ENCODE measurements at places on chromosomes 4 and X.
A peak's percentile ranks its signal among the peaks of the same experiment; 100 is the strongest.

DNA sequence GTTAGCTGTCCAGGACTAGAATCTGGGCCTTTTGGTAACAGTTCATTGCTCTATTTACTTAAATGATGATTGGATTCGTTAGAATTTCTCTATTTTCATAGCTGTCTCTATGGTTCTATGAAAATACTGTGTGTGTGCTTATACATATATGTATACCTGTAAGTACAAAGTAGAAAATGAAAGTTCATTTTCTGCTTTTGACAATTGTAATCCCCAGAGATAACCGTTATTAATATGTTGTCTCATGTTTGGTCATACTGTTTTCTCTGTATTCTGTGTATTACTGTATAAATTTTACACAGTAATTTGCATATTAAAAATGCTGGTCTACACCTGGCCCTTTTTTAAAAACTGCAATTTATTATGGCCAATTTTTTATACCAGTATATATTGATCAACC, 55.4 kb downstream of the CLCN3 start:
- no peaks in the 10 kb centered on the region for H3K4me1 ChIP-seq
- no peak overlapping the region for H3K27ac ChIP-seq
- peaks cover 23% of the 10 kb centered on the region for H3K36me3 ChIP-seq
- no peak for DNase-seq
- H3K4me3 ChIP-seq: no peak overlapping the region

DNA sequence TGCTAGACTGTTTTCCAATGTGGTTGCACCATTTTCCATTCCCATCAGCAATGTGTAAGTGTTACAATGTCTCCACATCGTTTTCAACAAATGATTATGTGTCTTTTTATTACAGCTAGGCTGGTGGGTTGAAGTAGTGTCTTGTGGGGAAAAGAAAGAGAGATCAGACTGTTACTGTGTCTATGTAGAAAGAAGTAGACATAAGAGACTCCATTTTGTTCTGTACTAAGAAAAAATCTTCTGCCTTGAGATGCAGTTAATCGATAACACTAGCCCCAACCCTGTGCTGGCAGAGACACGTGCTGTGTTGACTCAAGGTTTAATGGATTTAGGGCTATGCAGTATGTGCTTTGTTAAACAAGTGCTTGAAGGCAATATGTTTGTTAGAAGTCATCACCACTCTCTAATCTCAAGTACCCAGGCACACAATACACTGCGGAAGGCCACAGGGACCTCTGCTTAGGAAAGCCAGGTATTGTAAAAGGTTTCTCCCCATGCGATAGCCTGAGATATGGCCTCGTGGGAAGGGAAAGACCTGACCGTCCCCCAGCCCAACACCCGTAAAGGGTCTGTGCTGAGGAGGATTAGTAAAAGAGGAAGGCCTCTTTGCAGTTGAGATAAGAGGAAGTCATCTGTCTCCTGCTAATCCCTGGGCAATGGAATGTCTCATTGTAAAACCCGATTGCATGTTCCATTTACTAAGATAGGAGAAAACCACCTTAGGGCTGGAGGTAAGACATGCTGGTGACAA, 23.0 kb upstream of the UGT2B15 start:
- DNase-seq: no peak
- no peak overlapping the region for H3K4me3 ChIP-seq
- no peak overlapping the region for H3K27ac ChIP-seq
- H3K36me3 ChIP-seq: no peaks in the 10 kb centered on the region

- H3K4me3 ChIP-seq: no peak overlapping the region
- no peak overlapping the region for H3K27ac ChIP-seq
- peak; percentile 15 for DNase-seq
- H3K36me3 ChIP-seq: no peaks in the 10 kb centered on the region
Observed at GRCh38 chrX:69565247-69565815, 50.6 kb upstream of the EDA start.

- peak; percentile 58 for DNase-seq
- peaks cover 4% of the 10 kb centered on the region for H3K36me3 ChIP-seq
- peak overlapping the region; percentile 100 for H3K27ac ChIP-seq
- peaks cover 29% of the 10 kb centered on the region for H3K4me1 ChIP-seq
- no peaks in the 10 kb centered on the region for H3K27me3 ChIP-seq
- H3K4me3 ChIP-seq: peak overlapping the region; percentile 95
Observed at GRCh38 chrX:153970357-153971123, 1.1 kb downstream of the HCFC1 start.
